Uterus (tissue), 4 donors: ENCODE measurements at places on chromosomes 7 and 10. TPM values are rescaled to one million over a fixed set of nuclear protein-coding genes. Genes with fewer than 3 reads are reported as not detected.

Gene RNF133
- total RNA-seq = 6.9 TPM

Gene MYL10
- not detected for total RNA-seq

Gene ACTR3C
- 11.9 TPM for total RNA-seq

Gene MORN4
- total RNA-seq = 11.5 TPM

Gene DENND2A
- 84.8 TPM for total RNA-seq

Gene CCDC7
- total RNA-seq = 34.1 TPM

Gene SAP25
- not detected for total RNA-seq

Gene DNAJC12
- 8.2 TPM for total RNA-seq

Gene OR2A1
- 3.8 TPM for total RNA-seq

Gene IL15RA
- 1.6 TPM for total RNA-seq

Gene GNAT3
- not detected for total RNA-seq

- H3K4me3 ChIP-seq = no peak overlapping the region
- H3K36me3 ChIP-seq = no peaks in the 10 kb centered on the region
- no peaks in the 10 kb centered on the region for H3K27me3 ChIP-seq
- DNase-seq = no peak
- H3K4me1 ChIP-seq = no peaks in the 10 kb centered on the region
Observed at GRCh38 chr7:74121401-74122249, 38.0 kb downstream of the LIMK1 start.

- no peaks in the 10 kb centered on the region for H3K36me3 ChIP-seq
- no peaks in the 10 kb centered on the region for H3K27me3 ChIP-seq
- no peak overlapping the region for H3K4me3 ChIP-seq
- H3K27ac ChIP-seq = no peak overlapping the region
- DNase-seq = no peak
- no peaks in the 10 kb centered on the region for H3K4me1 ChIP-seq
Observed at GRCh38 chr7:114687238-114687637, 234.7 kb upstream of the MDFIC start.

DNA sequence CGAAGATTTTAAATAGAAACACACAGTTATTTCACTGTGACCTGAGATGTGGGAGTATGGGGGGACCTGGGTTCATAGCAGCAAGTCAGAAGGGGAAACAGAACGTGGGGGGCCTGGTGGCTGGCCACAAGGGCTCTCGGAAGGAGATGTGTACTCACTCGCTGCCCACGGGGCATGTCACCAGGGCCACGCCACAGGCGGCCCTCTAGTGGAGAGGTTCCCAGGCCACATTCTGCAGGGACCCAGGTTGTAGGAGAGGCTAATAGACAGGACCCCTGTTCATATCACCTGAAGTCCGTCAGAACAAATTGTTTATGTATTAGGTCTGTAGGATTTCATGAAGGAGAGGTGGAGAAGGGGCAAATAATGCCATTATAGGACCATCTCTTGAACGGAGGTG, 25.1 kb upstream of the SVOPL start:
- H3K27ac ChIP-seq = no peak overlapping the region
- H3K4me3 ChIP-seq = no peak overlapping the region
- DNase-seq = no peak
- H3K36me3 ChIP-seq = no peaks in the 10 kb centered on the region

- H3K36me3 ChIP-seq = no peaks in the 10 kb centered on the region
- H3K4me1 ChIP-seq = no peaks in the 10 kb centered on the region
- no peak overlapping the region for H3K4me3 ChIP-seq
- no peak for DNase-seq
- no peak overlapping the region for H3K27ac ChIP-seq
Observed at GRCh38 chr7:3188946-3189345, 112.1 kb upstream of the SDK1 start.

DNA sequence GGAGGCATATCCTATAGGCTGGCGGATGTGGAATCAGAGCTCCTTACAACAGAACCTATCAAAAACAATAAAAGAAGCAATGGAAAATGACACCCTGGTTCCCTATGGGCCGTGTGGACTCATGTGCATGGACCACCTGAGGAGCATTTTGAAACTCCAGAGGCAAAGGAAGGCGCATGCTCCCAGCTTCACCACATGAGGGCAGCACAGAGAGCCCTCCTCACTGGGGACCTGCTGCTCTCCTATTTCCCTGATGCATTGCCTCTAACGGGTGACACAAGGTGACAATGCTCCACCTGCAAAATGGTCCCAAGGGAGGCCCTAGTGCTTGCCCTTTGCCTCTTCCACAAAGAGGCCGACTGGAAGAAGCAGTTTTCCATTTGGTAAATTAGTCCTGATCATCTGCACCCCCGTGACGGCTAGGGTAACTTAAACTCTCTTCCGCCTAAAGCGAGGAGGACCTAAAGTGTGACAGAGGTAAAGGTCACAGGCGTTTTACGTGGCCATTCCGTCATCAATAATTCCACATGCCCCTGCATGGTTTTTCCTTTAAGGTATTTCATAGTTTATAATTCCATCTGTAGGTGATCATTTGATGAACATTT, 67.7 kb downstream of the GPAM start:
- no peaks in the 10 kb centered on the region for H3K36me3 ChIP-seq
- H3K4me3 ChIP-seq = no peak overlapping the region
- H3K4me1 ChIP-seq = no peaks in the 10 kb centered on the region
- H3K27ac ChIP-seq = no peak overlapping the region

GRCh38 chr7:157702311-157703023, 365.7 kb downstream of the DNAJB6 start:
- no peak overlapping the region for H3K27ac ChIP-seq
- no peak overlapping the region for H3K4me3 ChIP-seq
- no peaks in the 10 kb centered on the region for H3K4me1 ChIP-seq
- H3K27me3 ChIP-seq = no peaks in the 10 kb centered on the region

GRCh38 chr10:25182636-25183035, 7.8 kb downstream of the GPR158 start:
- H3K4me1 ChIP-seq = no peaks in the 10 kb centered on the region
- no peaks in the 10 kb centered on the region for H3K36me3 ChIP-seq
- no peak overlapping the region for H3K27ac ChIP-seq
- no peaks in the 10 kb centered on the region for H3K27me3 ChIP-seq

DNA sequence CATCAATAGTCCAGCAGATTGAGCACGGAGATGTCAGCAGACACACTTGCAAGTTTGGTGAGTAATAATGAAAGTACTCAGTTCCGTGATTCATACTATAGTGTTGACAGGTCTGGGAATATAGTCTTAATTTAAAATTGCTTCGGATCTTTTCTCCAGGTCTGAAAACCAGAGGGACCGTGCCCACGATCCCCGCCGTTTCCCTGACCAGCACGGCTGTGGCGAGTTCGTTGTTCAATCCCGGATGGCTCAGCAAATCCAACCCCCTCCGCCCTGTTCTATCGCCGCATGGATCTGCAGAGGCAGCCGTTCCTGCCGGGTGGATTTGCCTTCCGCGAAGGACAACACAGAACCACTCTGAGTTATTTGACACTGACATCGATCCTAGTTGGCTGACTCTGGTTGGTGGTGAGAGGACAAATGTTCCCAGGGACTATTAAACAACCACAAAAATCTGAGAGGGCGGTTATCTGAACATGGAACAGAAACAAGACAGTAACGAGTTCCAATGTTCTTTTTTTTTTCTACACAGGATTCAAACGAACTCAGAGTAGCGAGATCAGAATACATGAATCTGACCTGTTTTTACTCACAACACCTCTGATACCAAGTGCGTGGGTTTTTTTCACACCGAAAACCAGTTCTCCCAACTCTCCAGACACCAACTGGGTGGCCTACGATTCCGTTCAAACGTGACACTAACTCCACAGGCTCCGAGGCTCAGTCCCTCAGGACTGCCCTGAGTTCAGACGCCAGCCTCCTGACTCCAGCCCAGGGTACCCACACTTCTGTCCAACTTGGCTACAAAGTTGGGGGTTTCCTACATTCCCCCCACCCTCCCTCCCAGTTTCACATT, 52.7 kb downstream of the RBM17 start:
- no peak overlapping the region for H3K27ac ChIP-seq
- no peaks in the 10 kb centered on the region for H3K4me1 ChIP-seq

GRCh38 chr10:82866424-82867020, 991.5 kb downstream of the NRG3 start:
- H3K27me3 ChIP-seq = no peaks in the 10 kb centered on the region
- no peak overlapping the region for H3K27ac ChIP-seq
- H3K36me3 ChIP-seq = no peaks in the 10 kb centered on the region
- no peak overlapping the region for H3K4me3 ChIP-seq
- DNase-seq = no peak

GRCh38 chr10:4101918-4102654, 317.1 kb upstream of the KLF6 start:
- no peak overlapping the region for H3K4me3 ChIP-seq
- no peaks in the 10 kb centered on the region for H3K4me1 ChIP-seq
- H3K27me3 ChIP-seq = no peaks in the 10 kb centered on the region
- no peaks in the 10 kb centered on the region for H3K36me3 ChIP-seq
- H3K27ac ChIP-seq = no peak overlapping the region
- no peak for DNase-seq

GRCh38 chr7:40945788-40946187, 757.1 kb downstream of the INHBA start:
- H3K4me3 ChIP-seq = no peak overlapping the region
- no peak for DNase-seq
- H3K36me3 ChIP-seq = no peaks in the 10 kb centered on the region

DNA sequence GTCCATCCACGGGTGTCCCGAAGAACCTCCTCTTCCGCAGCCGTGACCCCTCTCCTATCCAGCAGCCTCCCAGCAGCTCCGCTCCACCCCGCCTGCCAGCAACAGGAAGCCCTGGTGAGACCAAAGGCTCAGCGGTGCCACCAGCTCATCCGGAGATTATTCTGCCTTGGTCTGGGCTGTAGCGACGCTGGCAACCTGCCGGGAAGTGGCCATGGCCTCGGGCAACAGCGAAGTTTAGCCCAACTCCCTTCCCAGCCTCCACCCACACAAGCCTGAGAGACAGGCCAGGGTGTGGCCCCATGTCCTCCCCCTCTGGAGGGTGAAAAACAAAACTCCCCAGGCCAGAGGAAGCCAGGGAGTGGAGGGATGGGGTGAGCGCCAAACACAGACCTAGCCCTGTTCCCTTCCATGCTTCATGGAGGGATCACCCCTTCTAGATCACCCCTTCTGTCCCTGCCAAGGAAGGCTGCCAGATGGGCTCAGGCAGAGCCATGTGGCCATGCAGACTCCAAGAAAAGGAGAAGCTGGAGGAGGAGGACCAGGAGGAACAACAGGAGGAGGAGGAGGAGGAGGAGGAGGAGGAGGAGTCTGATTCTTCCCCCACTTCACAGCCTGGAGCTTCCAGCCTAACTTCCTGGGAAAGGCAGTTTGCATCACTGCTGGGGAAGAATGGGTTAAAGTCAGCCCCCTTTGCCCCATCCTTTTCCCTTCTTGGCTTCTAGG, 918 bp downstream of the CALHM2 start:
- H3K4me3 ChIP-seq = peak overlapping the region; percentile 54
- DNase-seq = peak; percentile 79
- H3K27me3 ChIP-seq = no peaks in the 10 kb centered on the region
- no peaks in the 10 kb centered on the region for H3K36me3 ChIP-seq
- peak overlapping the region; percentile 94 for H3K27ac ChIP-seq

DNA sequence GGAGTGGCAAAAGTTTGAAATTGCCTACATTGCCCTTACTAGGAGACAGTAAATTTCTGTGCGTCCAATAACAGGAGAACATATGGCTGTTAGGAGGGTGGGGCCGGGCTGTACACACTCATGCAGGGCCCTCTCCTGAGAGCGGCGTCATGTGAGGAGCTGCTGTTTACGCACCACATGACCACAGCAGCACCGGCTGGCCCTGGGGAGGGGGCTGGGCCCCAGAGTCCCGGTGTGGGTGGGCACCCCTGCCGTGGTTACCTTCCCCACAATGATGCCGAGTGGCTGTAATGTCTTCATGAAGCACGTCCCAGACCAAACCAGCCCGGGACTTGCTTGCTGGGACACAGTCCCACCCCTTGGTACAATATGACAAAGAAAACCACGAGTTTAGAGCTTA, 308.7 kb downstream of the DNAJB6 start:
- H3K27ac ChIP-seq = no peak overlapping the region
- no peak for DNase-seq
- no peaks in the 10 kb centered on the region for H3K27me3 ChIP-seq

GRCh38 chr10:71660313-71660712, 59.3 kb downstream of the C10orf105 start:
- no peak overlapping the region for H3K4me3 ChIP-seq
- H3K36me3 ChIP-seq = no peaks in the 10 kb centered on the region
- no peaks in the 10 kb centered on the region for H3K4me1 ChIP-seq
- no peaks in the 10 kb centered on the region for H3K27me3 ChIP-seq

DNA sequence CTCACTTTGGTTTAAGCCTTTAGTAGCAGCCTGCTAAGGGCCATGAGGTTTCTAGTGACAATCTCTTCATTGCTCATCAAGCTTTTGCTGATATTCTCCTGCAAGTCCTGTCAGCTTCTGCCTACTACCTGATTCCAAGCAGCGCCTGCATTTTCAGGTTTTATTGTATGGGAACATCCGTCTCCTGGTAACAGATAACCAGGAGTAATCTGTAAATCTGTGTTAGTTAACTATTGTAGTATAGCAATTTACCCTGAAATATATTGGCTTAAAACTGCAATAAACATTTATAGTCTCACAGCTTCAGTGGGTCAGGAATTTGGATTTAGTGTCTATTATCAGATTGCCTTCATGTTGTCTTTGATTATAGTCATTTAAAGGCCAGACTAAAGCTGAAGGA, 94.0 kb downstream of the MLLT10 start:
- no peak overlapping the region for H3K4me3 ChIP-seq
- no peaks in the 10 kb centered on the region for H3K4me1 ChIP-seq
- H3K27me3 ChIP-seq = no peaks in the 10 kb centered on the region
- DNase-seq = no peak

GRCh38 chr10:99531696-99532593, 797 bp upstream of the NKX2-3 start:
- no peaks in the 10 kb centered on the region for H3K36me3 ChIP-seq
- H3K4me1 ChIP-seq = peaks cover 26% of the 10 kb centered on the region
- peaks cover 94% of the 10 kb centered on the region for H3K27me3 ChIP-seq
- H3K27ac ChIP-seq = no peak overlapping the region

- no peak for DNase-seq
- no peak overlapping the region for H3K27ac ChIP-seq
- H3K36me3 ChIP-seq = no peaks in the 10 kb centered on the region
- H3K4me1 ChIP-seq = peaks cover 4% of the 10 kb centered on the region
Observed at GRCh38 chr7:42770114-42770513, 141.8 kb downstream of the C7orf25 start.

GRCh38 chr7:157446322-157446721, 109.5 kb downstream of the DNAJB6 start:
- H3K27ac ChIP-seq = no peak overlapping the region
- no peaks in the 10 kb centered on the region for H3K27me3 ChIP-seq
- H3K4me1 ChIP-seq = no peaks in the 10 kb centered on the region
- H3K36me3 ChIP-seq = no peaks in the 10 kb centered on the region
- H3K4me3 ChIP-seq = no peak overlapping the region

- no peaks in the 10 kb centered on the region for H3K27me3 ChIP-seq
- H3K36me3 ChIP-seq = no peaks in the 10 kb centered on the region
- H3K4me3 ChIP-seq = no peak overlapping the region
- peaks cover 24% of the 10 kb centered on the region for H3K4me1 ChIP-seq
- no peak for DNase-seq
- H3K27ac ChIP-seq = peak overlapping the region; percentile 81
Observed at GRCh38 chr10:69481305-69481704, 30.0 kb downstream of the TSPAN15 start.
